ENCODE measurements at places on chromosomes 5 and 9.
A peak's percentile ranks its signal among the peaks of the same experiment; 100 is the strongest.

GRCh38 chr9:80491086-80491696, 919.4 kb downstream of the TLE4 start:
- DNase-seq, result no peak

GRCh38 chr5:147160902-147161700, 73.7 kb upstream of the STK32A start:
- no peak for DNase-seq

GRCh38 chr5:108233617-108234155, 148.2 kb downstream of the FBXL17 start:
- peak; percentile 6 for DNase-seq

- DNase-seq, result no peak
These were observed 23.9 kb upstream of the PPP2CA start for GRCh38 chr5:134249469-134250379.

GRCh38 chr9:116403171-116403570, 249.6 kb downstream of the PAPPA start:
- DNase-seq, result no peak

- DNase-seq, result no peak
These were observed 24.8 kb upstream of the UBAP1 start for GRCh38 chr9:34154057-34154456.

- DNase-seq, result peak; percentile 42
These were observed 1.1 kb downstream of the MAST4 start for GRCh38 chr5:66597183-66597757.

GRCh38 chr9:95305770-95306492, 11.6 kb downstream of the FANCC start:
- no peak for DNase-seq

DNA sequence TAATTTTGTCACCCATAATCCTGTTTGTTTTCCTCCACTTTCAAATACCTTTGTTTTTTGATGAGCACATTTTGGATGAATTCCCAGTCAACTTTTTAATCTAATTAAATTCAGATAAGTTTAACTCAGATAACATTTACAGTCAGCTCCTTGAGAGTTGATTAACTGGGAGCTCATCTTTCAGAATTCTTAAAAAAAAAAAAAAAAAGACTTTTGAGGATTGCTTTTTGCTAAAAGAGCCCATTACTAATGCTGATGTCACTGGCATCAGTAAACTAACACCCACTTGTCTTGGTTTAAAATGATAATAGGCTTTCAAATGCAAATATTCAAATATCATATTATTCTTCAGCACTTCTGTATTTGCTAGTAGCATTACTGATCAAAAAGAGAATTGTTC, 47.1 kb upstream of the NFIB start:
- DNase-seq, result no peak

- peak; percentile 86 for DNase-seq
These were observed 739 bp downstream of the PPP2CA start for GRCh38 chr5:134224888-134225779.

Measured in mesenchymal stem cell (in vitro differentiated cells and primary cell).